ENCODE measurements at places on chromosomes 3 and 15. TPM values are rescaled to one million over a fixed set of nuclear protein-coding genes. Genes with fewer than 3 reads are reported as not detected.

Gene ANKUB1
- total RNA-seq: not detected

Gene TRAT1
- 33.0 TPM for total RNA-seq

Gene ASB14
- not detected for total RNA-seq

Gene NR1I2
- 0.82 TPM for total RNA-seq

Gene GOLGA8G
- total RNA-seq: not detected

Gene SUCLG2
- total RNA-seq: 42.5 TPM

Gene GCSAM
- 18.6 TPM for total RNA-seq

Gene TMEM212
- not detected for total RNA-seq

Gene P2RY13
- not detected for total RNA-seq

Gene CX3CR1
- total RNA-seq: 0.37 TPM

Gene STRA6
- not detected for total RNA-seq

Gene CPLX3
- total RNA-seq: 0.19 TPM

Gene CIAO2A
- 71.7 TPM for total RNA-seq

Gene WDR72
- 0.15 TPM for total RNA-seq

Gene GOLGA8T
- total RNA-seq: 0.32 TPM

Gene P2RY1
- 0.17 TPM for total RNA-seq

Gene PRICKLE2
- total RNA-seq: not detected

Gene LSMEM2
- total RNA-seq: not detected

Gene SEMA3G
- 0.82 TPM for total RNA-seq

Gene AHSG
- total RNA-seq: not detected

Gene GOLGA6L7
- not detected for total RNA-seq

Gene SOX2
- not detected for total RNA-seq

Gene THOC7
- total RNA-seq: 40.9 TPM

Gene SERPINI2
- total RNA-seq: not detected

Gene VWA5B2
- not detected for total RNA-seq

Gene LRRK1
- 0.82 TPM for total RNA-seq

Gene GADL1
- total RNA-seq: not detected

Gene GXYLT2
- not detected for total RNA-seq

Gene FOXB1
- total RNA-seq: 0.77 TPM

Gene KBTBD13
- total RNA-seq: not detected

Gene MNS1
- total RNA-seq: not detected

Gene PEAK1
- total RNA-seq: 16.6 TPM

Gene ZXDC
- total RNA-seq: 26.5 TPM

Gene MORC1
- 0.11 TPM for total RNA-seq

Gene GTPBP8
- total RNA-seq: 18.8 TPM

Gene DET1
- 4.2 TPM for total RNA-seq

Gene CIDEC
- total RNA-seq: 0.42 TPM
